ENCODE measurements at places on chromosomes 5 and 9. TPM values are rescaled to one million over a fixed set of nuclear protein-coding genes. Genes with fewer than 3 reads are reported as not detected.
A peak's percentile ranks its signal among the peaks of the same experiment; 100 is the strongest.

The SLC12A7 gene
- total RNA-seq: 21.3 TPM

The GBGT1 gene
- 11.3 TPM for total RNA-seq

The WNT8A gene
- total RNA-seq: not detected

The EGFL7 gene
- total RNA-seq: 62.8 TPM

The C5orf58 gene
- total RNA-seq: not detected

The TAF11L2 gene
- not detected for total RNA-seq

The MFAP3 gene
- 25.7 TPM for total RNA-seq

DNA sequence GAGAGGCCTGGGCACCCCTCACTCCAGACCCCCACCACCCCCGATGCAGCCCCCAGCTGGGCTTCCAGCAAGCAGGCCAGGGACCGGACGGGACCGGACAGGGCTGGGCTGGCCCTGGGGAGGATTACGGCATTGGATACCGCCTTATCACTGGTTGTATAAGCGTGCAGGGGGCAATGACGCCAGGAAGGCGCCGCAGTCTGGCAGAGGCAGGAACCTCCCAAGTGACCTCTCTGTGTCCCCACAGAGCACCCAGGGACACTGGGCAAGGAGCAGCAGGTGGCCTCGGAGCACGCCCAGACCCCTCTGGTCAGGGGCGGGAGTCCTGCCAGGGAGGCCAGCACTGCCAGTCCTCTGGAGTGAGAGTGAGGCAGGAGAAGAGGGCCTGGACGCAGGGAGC lies 723 bp upstream of the LCN15 start:
- no peaks in the 10 kb centered on the region for H3K4me1 ChIP-seq
- no peak for ATAC-seq
- no peaks in the 10 kb centered on the region for H3K36me3 ChIP-seq
- no peak overlapping the region for H3K4me3 ChIP-seq
- H3K27me3 ChIP-seq: peaks cover 65% of the 10 kb centered on the region
- H3K27ac ChIP-seq: no peak overlapping the region

DNA sequence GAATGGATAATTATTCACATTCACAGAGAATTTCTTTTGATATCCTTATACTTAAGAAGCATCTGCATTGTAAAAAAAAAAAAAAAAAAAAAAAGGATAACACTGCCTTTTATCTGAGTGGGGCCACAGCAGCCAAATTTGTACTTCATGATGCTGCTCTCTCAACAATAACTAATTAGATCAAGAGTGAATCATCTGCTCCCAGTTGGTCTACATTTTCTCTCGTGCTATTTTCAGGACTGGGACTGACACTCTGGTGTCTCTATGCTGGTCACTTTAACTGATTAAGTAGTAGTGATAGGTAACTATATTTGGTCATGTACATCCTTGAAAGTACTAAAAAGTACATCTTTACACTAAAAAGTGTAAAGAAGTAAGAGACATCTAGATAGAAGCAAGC lies 90.1 kb downstream of the RFX3 start:
- peaks cover 20% of the 10 kb centered on the region for H3K4me1 ChIP-seq
- H3K27me3 ChIP-seq: no peaks in the 10 kb centered on the region
- H3K4me3 ChIP-seq: no peak overlapping the region
- H3K27ac ChIP-seq: no peak overlapping the region
- no peak for ATAC-seq

DNA sequence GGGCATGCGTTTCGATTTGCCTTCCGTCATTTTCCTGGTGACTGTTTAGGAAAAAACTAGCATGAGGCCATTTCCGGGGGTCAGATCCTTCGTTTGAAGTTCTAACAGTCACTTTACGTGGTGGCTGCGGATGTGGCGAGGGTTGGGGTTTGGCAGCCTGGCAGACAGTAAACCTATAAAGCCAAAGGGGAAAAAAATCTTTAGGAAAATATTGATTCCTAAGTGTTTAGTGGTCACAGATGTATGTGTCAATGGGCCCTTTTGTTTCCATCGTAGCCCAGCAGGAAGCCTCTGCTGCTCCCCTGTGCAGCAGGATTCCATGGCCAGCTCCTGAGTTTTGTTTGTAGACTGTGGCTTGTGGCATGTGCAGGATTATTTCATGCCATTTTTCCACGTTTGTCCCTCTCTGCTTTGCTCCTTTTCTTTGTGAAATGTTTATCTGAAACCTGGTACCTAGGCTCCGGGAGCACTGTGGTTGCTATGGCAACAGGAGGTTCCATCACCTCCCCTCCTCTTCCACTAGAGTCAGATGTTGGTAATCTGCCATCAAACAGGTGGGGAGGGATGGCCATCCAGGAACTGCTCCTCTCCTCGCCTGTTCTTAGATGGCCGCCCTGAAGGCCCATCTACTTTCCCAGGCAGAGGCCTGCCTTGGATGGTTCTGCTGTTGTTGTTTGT lies 202.3 kb downstream of the AOPEP start:
- H3K27ac ChIP-seq: no peak overlapping the region
- H3K4me3 ChIP-seq: no peak overlapping the region
- no peak for ATAC-seq
- no peaks in the 10 kb centered on the region for H3K27me3 ChIP-seq

DNA sequence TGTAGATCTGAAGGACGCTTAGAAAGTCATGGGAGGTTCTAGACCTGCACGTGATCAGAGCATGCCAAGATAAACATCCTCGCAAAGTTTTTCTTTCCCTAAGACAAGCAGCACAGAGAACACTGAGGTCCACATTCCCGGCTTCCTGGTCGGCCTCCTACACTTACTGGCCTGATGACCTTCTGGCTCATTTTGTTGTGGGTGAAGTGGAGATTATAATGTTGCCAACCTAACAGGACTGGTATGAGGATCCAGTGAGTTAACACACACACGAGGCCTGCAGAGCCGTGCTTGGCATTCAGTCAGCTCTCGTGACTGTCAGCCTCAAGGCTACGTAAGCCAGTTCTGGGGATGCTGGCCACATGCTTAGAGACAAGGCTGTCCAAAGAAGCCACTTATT lies 186.0 kb downstream of the TENT4A start:
- ATAC-seq: no peak
- no peak overlapping the region for H3K4me3 ChIP-seq
- H3K4me1 ChIP-seq: no peaks in the 10 kb centered on the region
- H3K27me3 ChIP-seq: no peaks in the 10 kb centered on the region
- H3K27ac ChIP-seq: no peak overlapping the region

DNA sequence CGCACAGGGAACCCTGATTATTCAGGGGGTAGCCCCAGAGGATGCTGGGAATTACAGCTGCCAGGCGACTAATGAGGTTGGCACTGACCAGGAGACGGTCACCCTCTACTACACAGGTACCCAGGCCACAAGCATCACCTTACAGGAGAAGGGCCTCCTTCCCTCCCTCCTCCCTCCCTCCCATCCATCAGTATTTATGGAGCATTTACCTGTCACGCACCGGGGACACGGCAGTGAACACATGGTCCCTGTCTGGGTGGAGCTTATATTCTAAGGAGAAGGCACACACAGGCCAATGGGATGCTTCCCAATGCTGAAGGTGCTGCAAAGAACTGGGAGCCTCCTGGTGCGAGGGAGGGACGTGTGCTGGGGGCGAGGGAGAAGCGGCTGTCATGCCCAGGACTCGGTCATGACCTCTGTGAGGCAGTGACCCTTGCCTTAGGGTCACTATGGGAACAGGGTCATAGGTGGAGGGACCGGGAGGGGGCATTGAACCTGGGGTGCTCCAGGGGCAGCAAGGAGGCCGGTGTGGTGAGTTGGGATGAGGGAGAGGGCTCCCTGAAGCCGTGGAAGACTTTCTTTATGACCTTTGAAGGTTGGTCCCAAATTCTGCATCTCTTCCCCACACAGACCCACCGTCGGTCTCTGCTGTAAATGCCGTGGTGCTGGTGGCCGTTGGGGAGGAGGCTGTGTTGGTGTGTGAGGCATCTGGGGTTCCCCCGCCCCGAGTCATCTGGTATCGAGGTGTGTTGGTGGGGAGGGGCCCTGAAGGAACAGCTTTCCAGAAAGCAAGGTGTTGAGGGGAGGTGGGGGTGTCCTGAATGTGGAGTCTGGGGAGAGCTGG lies 41.5 kb downstream of the HMCN2 start:
- no peaks in the 10 kb centered on the region for H3K27me3 ChIP-seq
- no peak overlapping the region for H3K27ac ChIP-seq
- no peaks in the 10 kb centered on the region for H3K4me1 ChIP-seq

DNA sequence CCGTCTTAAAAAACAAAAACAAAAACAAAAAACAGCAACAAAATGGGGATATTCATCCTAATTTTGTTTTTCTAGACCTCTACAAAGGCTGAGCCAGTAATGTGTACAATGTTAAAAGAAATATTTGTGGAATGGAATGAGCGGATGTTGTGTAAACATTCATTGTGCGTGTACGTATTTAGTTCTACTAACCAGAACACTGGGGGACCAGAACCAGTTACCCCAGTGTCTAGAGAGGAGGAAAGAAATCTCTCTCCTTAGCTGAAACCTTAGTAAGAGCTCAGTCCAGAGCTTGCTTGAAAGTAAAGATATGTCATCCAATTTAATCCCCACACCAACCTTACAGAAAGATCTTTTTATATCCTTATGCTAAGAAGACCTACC lies 106.7 kb upstream of the CPEB4 start:
- H3K4me1 ChIP-seq: no peaks in the 10 kb centered on the region
- H3K27ac ChIP-seq: peak overlapping the region; percentile 29
- no peak for ATAC-seq
- no peaks in the 10 kb centered on the region for H3K27me3 ChIP-seq

GRCh38 chr5:113047733-113048652 lies 71.4 kb downstream of the DCP2 start:
- no peak overlapping the region for H3K27ac ChIP-seq
- H3K27me3 ChIP-seq: no peaks in the 10 kb centered on the region
- H3K4me1 ChIP-seq: peaks cover 6% of the 10 kb centered on the region
- no peak for ATAC-seq
- H3K4me3 ChIP-seq: no peak overlapping the region

DNA sequence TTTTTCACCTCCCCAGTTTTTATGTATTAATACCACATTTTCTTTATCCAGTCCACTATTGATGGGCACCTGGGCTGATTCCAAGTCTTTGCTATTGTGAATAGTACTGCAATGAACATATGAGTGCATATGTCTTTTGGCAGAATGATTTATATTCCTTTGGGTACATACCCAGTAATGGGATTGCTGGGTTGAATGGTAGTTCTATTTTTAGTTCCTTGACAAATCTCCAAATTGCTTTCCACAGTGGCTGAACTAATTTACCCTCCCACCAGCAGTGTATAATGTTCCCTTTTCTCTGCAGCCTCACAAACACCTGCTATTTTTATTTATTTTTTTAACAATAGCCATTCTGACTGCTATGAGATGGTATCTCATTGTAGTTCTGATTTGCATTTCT lies 340.2 kb downstream of the ADAMTS6 start:
- ATAC-seq: no peak
- H3K27me3 ChIP-seq: no peaks in the 10 kb centered on the region
- H3K36me3 ChIP-seq: no peaks in the 10 kb centered on the region
- no peak overlapping the region for H3K27ac ChIP-seq
- no peak overlapping the region for H3K4me3 ChIP-seq

GRCh38 chr5:6543830-6544560 lies 88.8 kb downstream of the NSUN2 start:
- H3K27me3 ChIP-seq: no peaks in the 10 kb centered on the region
- ATAC-seq: no peak
- no peak overlapping the region for H3K4me3 ChIP-seq
- no peaks in the 10 kb centered on the region for H3K36me3 ChIP-seq
- no peak overlapping the region for H3K27ac ChIP-seq

- no peak overlapping the region for H3K27ac ChIP-seq
- no peaks in the 10 kb centered on the region for H3K27me3 ChIP-seq
- H3K4me3 ChIP-seq: no peak overlapping the region
- H3K4me1 ChIP-seq: no peaks in the 10 kb centered on the region
Observed at GRCh38 chr5:53386341-53386740, 94.1 kb upstream of the FST start.

DNA sequence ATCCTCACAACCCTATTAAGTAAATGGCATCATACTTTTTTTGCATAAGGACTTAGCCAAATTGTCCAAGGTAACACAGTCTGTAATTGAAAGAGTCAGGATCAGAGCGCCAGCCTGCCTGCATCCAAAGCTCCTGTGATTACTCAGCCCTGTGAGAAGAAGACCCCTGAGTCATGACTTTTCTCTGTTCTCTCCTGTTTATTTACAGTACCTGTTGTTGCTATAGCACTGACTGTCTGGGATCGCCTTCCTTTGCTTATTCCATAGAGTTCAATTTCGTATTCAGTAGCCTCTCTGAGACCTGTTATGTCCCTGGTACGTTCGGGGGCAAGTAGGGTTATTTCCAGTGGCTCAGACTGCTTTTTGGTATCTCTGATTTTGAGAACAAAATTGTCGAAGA lies 71.8 kb downstream of the TNC start:
- no peaks in the 10 kb centered on the region for H3K36me3 ChIP-seq
- H3K27ac ChIP-seq: no peak overlapping the region
- H3K4me1 ChIP-seq: no peaks in the 10 kb centered on the region
- H3K4me3 ChIP-seq: no peak overlapping the region
- no peaks in the 10 kb centered on the region for H3K27me3 ChIP-seq

DNA sequence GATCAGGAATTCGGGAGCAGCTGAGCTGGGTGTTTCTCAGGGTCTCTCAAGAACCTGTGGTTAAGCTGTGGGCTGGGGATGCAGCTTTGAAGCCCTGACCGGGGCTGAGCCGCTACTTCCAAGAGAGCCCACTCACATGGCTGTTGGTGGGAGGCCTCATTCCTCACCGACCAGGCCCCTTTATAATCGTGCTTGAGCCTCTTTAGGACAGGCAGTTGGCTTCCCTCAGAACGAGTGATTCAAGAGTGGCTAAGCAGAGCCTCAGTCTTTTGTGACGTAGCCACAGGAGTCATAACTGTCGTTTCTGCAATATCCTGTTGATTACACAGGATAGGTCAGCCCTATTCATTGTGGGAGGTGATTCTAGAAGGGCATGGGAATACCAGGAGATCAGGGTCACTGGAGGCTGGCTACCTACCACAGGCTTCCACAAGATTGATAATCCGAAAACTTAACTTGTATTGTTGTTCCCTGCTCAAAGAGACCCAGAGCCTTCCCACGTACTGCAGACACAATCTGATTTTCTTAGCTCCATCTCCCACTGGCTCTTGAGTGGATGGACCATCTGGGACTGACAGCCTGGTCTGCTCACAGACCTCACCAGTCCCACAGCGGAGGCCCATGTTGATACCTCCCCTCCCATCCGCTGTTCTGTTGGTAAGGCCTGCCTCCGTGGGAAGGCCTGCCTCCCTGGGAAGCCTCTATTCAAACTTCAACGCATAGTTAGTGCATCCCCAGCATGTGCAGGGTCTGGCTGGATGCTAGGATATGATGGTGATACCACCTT lies 3.0 kb upstream of the ERGIC1 start:
- no peak for ATAC-seq
- H3K4me3 ChIP-seq: no peak overlapping the region
- no peak overlapping the region for H3K27ac ChIP-seq
- peaks cover 12% of the 10 kb centered on the region for H3K4me1 ChIP-seq
- H3K36me3 ChIP-seq: no peaks in the 10 kb centered on the region

DNA sequence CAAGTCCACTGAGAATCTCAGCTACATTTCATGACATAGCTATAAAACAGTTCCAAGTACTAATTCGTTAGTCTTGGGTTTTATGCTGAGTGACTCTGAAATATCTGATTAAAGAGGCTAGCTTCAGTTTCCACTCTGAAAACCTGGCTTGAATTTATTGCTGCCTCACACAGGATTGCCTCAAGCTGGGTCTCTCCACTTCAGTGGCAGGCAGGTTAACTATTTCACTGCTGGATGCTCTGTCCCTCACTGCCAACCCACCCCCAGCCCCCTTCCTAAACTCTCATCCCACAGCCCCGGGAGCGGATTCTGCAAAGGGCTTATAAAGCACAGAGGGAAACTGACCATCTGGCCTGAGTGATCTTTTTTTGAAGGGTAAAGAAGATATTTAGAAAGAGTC lies 318.3 kb downstream of the MLLT3 start:
- no peaks in the 10 kb centered on the region for H3K36me3 ChIP-seq
- ATAC-seq: no peak
- no peak overlapping the region for H3K4me3 ChIP-seq
- H3K27ac ChIP-seq: no peak overlapping the region
